Activated naive CD4-positive, alpha-beta T cell treated with anti-CD3 and anti-CD28 coated beads for 36 hours (primary cell): ENCODE measurements at places on chromosomes 13 and 19. TPM values are rescaled to one million over a fixed set of nuclear protein-coding genes. Genes with fewer than 3 reads are reported as not detected.

Gene RYR1
- total RNA-seq, result 0.96 TPM

Gene BCAM
- not detected for total RNA-seq

Gene LGALS7B
- not detected for total RNA-seq

Gene RNF17
- not detected for total RNA-seq

Gene PDE4C
- 0.10 TPM for total RNA-seq

Gene LILRB4
- not detected for total RNA-seq
